Activated naive CD4-positive, alpha-beta T cell treated with anti-CD3 and anti-CD28 coated beads, Interleukin-2, amount 50 U/mL, for 72 hours (primary cell): ENCODE measurements at places on chromosomes 5 and 9.

DNA sequence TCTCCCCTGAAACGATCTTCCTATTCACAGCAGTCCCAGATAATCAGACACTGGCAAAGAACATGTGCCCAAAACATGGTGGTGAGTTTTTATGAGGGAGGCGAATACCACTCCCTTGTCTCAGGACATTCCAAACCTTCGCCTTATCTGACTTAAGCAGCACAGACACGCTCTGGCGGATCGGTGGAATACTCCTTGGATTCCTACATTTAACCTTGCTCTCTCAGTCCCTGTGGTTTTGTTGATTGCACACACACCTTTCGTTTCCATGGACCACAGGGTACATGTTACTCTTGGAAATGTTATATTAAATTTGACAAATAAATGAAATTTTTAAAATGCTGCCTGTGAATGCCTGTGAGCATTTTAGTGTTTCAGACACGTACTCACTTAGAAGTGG is 87.8 kb upstream of the CPEB4 start:
- no peak for DNase-seq

DNA sequence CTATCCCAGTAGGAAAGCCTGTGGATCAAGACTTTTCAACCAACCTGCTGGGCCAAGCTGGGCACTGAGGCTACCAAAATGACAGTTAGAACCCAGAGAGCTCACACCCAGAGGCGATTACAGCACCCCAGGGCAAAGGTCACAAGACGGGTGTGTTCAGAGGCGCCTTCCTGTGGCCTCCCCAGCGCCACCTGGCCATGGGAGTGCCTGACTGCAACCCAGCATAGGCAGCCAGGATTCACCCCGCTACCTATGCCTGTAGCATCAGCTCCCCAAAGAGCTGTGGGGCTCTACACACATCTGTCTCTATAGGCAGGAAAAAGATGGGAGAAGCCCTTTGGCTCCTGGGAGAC is 33.5 kb downstream of the PDGFRB start:
- peak; percentile 39 for DNase-seq

DNA sequence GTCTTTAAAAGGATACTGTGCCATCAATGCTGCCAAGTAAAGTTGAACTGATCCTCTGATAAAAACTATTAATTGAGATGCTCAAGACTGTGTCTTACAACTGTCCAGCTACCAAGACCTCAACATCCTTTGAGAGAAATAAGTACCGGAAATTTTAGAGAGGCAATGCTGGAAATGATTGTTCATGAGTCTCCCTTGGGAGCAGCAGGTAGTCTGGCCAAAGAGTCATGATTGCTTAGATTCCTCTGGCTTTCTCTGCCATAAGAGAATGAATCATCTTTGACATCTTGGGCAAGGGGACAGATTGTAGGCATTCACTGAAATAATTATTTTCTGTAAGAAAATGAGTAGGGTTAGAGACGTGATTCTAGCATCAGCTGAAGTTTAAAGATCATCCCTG is 466.6 kb upstream of the DAB2 start:
- no peak for DNase-seq

- DNase-seq: no peak
Measured at GRCh38 chr5:142202282-142202681, 93.7 kb downstream of the NDFIP1 start.

- no peak for DNase-seq
Measured at GRCh38 chr5:178083922-178084321, 29.4 kb upstream of the N4BP3 start.

- no peak for DNase-seq
Measured at GRCh38 chr5:55600497-55601203, 65.9 kb upstream of the PLPP1 start.

GRCh38 chr5:116360008-116360853 is 214.4 kb downstream of the SEMA6A start:
- no peak for DNase-seq

DNA sequence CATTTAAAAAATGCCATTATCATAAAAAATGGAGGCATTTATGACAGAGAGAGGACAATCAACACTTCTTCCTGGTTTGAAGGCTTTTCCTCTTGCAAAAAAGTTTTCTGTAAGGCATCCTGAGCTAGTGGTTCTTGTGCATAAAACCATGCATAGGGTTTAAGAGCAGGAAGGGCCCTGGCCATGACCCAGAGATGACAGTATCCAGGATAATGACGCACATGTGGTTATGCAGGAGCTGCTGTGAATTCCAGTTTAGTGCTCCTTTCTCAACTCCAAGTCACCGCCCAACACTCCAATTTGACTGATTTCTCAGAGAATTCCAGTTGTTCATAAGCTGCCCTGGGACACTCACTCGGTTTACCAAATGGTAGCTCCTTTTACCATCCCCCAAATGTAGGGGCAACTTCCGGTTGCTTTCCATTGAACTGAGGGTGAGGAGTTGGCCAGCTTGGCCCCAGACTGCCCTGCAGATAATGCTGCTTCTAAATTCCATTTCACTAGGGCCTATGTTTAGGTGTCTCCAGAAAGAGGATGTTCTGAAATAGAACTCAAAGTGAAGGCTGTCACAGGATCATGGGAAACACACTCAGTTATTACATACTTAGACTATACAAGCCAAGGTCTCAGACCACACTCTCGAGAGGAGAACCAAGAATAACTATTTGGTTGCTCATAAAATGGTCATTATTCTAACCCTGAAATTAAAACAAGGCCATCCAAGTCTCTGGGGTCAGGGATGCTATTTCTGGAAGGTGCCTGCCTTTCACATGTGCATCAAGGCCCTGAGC is 179.1 kb downstream of the SLIT3 start:
- no peak for DNase-seq

- no peak for DNase-seq
Measured at GRCh38 chr9:114327749-114328148, 1.9 kb upstream of the ORM2 start.

- no peak for DNase-seq
Measured at GRCh38 chr5:37370550-37370863, 399 bp downstream of the NUP155 start.

GRCh38 chr9:89494199-89494598 is 3.7 kb downstream of the SEMA4D start:
- DNase-seq: no peak

DNA sequence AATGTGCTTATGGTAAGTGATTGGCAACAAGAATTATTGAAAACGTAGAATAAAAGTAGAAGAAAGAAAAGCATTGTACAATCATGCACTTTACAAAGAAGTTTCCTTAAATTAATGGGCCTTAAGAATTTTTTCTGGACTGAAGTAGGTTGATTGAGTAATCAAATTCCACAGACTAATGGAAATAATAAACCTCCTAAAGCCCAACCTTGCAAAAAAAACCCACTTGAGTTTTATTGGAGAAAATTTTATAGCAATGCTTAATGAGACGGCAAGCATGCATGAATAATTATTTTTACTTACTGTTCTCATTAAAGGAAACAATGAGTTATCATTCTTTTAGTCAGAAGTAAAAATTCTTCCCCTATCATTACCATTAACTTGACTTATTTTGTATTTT is 676.1 kb upstream of the C9orf72 start:
- DNase-seq: no peak

- no peak for DNase-seq
Measured at GRCh38 chr5:39076757-39077728, 2.8 kb upstream of the RICTOR start.

DNA sequence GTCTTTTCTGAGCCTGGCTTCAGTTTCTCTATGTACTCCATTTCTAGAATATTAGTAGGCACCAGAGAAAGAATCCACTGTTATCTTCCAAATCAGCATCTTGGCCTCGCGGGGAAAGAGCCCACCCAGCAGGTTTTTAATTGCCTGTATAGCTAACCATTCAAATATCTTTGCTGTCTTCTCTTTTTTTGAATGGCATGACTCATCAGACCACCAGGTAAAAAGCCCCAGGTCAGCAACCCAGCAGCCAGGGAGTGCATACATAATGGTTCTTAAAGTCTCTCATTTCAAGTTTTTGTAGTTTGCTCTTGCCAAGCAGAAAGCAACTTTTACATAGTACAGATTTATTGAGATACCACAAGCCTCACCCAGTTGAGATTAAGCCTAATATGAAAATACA is 50.7 kb downstream of the TMEM167A start:
- DNase-seq: no peak

DNA sequence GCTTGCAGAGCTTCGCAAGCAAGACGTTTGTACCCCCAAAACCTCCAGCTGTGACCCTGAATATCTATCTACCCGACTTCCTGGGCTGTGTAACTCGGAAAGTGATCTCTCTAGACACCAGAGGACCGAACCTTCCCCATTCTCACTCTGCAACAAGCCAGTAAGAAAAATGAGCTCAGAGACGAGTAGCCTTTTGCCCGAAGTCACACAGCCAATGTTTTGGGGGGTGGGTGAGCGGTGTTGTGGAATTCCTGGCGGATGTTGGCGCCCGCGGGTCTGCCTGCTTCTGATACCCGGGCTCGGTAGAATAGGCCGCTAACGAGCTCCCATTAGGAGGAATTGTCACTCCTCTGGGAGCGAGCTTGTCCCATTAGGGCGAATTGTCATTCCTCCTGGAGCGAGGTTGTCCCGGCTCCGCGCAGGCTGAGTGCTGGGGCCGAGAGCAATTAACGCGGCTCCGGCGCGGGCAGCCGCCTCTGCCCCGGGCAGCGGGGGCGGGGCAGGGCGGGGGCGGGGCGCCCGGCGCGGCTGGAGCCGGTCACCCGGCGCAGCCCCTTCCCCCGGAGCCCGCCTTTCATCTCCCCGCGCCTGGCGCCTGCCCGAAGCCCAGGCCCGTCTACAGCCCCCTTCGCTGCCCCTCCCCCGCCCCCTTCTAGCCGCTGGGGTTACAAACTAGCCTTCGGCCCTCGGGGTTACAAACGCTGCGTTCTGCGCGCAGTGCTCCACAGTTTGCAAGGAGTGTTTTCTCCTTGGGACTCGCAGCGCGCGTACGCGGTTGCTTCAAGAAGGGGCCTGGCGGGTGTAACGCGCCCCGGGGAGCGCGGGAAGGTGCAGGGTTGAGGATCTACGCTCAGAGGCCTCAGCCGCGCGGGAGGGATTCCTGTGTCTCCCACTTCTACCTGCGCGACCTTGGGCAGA is 3.5 kb upstream of the MSX2 start:
- DNase-seq: no peak

- no peak for DNase-seq
Measured at GRCh38 chr5:115487756-115488155, 56.8 kb downstream of the FEM1C start.

- DNase-seq: no peak
Measured at GRCh38 chr5:21862986-21863385, 990.2 kb downstream of the CDH12 start.

GRCh38 chr9:115517335-115518075 is 399.5 kb upstream of the TNC start:
- no peak for DNase-seq

DNA sequence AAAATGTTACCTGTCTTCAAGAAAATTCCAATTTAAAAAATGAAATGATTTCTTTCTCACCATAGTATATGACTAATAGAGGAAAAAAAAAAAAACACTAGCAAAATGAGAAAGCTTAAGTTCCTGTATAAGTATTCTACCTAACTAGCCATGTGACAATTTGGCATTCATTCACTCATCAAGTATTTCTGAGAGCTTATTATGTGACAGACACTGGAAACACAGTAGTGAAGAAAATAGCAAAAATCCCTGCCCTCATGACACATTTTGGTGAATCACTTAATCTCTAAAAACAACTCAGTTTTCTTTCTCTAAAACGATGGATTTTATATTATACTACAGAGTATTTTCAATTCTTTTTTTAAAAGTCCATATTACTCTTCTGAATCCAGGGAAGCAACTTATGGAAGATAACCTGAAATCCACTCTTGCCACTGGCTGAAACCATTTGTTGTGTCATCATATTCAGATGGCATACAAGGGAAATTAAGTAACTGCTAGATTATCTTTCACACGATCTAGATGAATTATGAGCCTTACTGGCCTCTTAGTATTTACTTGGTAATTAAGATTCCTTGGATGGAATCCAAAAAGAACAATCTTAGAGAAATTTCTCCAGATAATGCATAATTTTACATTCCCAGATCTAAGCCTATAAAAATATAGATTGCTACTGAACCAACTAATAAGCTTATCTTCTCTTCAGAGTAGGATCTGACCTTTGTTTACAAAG is 5.5 kb downstream of the PTBP3 start:
- no peak for DNase-seq

GRCh38 chr9:136514022-136514714 is 31.3 kb upstream of the SEC16A start:
- DNase-seq: no peak

GRCh38 chr5:155686131-155686530 is 640.8 kb upstream of the SGCD start:
- DNase-seq: no peak

DNA sequence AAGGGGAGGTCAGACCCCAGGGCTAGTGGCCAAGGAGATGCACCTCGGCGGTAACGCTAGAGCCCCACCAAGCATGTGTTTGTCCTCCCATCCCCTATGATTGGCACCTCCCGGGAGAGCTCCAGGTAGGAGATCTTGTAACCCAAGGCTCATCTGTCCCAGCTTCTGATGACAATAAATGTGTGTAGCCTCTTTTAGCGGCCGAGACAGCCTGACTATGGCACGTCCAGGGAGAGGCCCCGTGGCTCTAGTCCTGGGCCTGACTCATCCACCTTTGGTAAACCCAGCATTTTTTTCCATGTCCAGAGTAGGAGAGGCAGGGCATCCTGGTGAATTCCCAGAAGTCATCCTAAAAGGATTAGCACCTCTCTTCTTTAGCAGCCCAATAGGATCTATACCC is 39.2 kb downstream of the IRF1 start:
- DNase-seq: no peak

DNA sequence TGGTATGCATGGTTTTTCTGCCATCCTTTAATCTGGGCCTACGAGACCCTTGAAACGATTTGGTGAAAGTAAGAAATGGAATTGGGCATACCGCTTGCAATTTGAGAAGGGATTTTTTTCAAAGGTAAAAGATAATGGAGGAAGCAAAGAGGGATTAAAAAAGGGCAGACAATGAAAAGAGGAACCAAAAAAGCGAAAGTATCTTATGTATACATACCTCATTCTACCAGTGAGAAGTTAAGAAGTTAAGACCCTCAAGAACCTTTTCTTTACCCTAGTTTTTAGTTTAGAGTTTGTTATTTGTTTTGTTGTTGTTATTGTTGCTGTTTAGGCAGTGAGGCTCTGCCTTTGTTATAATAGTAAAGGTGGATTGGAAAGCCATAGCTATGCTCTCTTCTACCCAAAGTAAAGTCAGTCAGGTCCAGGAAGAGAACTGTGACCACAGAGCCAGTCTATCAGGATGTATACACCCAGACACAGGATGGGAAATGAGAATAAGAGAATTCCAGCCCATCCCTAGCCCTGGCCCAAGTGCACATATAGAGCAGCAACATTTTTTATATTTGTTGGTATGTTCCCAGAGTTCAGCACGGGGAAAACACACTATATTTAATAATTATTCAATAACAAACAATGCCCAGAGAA is 166.6 kb downstream of the RFX3 start:
- DNase-seq: no peak

DNA sequence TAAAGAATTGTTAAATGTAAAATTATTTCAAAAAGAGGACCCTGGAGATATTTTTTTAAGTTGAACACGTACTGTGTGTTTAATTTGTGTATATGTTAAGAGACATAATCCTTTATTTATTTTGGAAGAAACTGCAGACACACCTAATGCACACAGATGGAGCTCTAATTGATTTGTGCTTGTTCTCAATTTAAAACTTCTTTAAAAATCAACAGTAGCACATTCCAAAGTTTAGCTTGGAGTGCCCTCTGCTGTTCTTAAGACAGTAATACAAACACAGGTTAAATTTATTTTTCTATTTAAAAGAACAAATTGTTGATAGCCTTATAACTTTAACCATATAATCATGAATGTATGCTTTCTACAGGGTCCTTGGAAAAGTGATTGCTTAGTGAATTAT is 277.6 kb upstream of the ADAMTS16 start:
- DNase-seq: no peak

- DNase-seq: no peak
Measured at GRCh38 chr9:121990600-121991306, 102.4 kb downstream of the TTLL11 start.
